CD4-positive, alpha-beta T cell (primary cell): ENCODE measurements at places on chromosomes 11 and 22. TPM values are rescaled to one million over a fixed set of nuclear protein-coding genes. Genes with fewer than 3 reads are reported as not detected.

- no peaks in the 10 kb centered on the region for H3K4me1 ChIP-seq
- no peak for DNase-seq
- no peaks in the 10 kb centered on the region for H3K36me3 ChIP-seq
- no peaks in the 10 kb centered on the region for H3K27me3 ChIP-seq
Measured at GRCh38 chr11:129493746-129494145, 118.1 kb downstream of the BARX2 start.

The CABP4 gene
- total RNA-seq = 7.5 TPM

GRCh38 chr11:83192606-83193245 lies 786 bp upstream of the ANKRD42 start:
- no peak for DNase-seq
- H3K27me3 ChIP-seq = no peaks in the 10 kb centered on the region
- H3K36me3 ChIP-seq = peaks cover 24% of the 10 kb centered on the region
- H3K4me3 ChIP-seq = peak overlapping the region; percentile 70
- H3K27ac ChIP-seq = peak overlapping the region; percentile 97

DNA sequence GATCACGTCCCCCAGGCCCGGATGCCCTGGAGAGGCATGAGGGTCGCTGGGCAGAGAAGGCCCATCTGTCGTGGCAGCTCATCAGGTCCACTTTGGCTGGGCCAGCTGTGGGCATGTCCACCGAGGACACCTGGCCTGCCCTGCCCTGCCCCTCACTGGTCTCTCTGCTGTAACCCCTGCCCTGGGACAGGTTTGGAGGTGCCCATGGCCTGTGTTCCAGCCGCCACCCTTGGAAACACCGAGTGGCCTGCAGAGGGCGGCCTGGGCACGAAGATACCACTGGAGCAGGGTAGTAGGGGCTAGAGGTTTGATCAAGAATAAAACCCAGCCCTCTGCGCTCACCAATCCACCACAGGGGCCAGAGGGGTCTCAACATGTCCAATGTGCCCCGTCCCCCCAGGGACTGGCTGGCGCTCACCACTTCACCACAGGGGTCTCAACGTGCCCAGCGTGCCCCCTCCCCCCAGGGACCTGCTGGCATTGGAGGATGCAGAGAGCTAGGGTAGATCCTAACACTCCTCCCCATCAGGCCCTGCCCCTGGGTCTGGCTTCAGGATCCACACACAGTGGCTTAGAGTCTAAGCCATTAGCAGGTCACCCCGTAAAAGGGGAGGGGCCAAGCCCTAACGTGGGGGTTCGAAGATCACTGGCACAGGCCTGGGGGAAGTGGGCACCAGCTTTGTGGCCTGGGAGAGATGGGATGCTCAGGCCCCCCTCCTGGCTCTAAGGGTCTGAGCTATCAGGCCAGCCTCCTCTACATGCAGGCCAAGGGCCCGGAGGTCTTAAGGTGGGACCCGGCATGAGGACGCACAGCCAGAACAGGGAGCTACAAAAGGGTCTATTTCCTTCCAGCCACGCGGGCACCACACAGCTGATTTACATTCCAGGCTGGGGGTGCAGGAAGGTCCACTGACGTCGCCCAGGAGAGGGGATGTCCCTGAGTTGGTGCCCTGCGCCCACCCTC lies 1.3 kb upstream of the HDAC10 start:
- peak; percentile 62 for DNase-seq
- peaks cover 43% of the 10 kb centered on the region for H3K4me1 ChIP-seq
- no peak overlapping the region for H3K27ac ChIP-seq

The KRTAP5-4 gene
- total RNA-seq = not detected

DNA sequence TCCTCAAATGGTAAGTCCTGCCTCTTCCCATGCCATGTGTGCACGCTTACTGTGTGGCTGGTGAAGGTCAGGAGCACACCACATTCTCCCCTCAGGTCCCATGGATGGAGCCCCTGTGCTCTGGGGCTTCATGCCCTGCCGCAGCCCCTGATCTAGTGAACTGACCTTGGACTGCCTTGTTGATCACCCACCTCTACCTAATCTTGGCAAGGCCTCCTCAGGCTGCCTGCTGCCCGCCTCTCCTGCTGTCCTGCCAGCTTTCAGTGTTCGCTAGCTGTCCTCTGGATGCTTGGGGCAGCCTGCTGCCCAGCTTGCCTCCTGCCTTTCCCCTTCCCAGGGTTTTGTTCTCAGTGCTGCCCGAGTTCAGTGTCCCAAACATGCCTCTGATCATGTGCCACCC lies 38.1 kb downstream of the CABIN1 start:
- no peak overlapping the region for H3K4me3 ChIP-seq
- H3K27me3 ChIP-seq = no peaks in the 10 kb centered on the region
- DNase-seq = no peak

- H3K36me3 ChIP-seq = peaks cover 47% of the 10 kb centered on the region
- no peak overlapping the region for H3K27ac ChIP-seq
- no peak overlapping the region for H3K4me3 ChIP-seq
- no peak for DNase-seq
- peaks cover 21% of the 10 kb centered on the region for H3K4me1 ChIP-seq
Measured at GRCh38 chr22:29833392-29833965, 4.6 kb downstream of the ASCC2 start.

The TMEM86A gene
- total RNA-seq = 8.0 TPM

The ZFP91 gene
- total RNA-seq = 46.7 TPM

DNA sequence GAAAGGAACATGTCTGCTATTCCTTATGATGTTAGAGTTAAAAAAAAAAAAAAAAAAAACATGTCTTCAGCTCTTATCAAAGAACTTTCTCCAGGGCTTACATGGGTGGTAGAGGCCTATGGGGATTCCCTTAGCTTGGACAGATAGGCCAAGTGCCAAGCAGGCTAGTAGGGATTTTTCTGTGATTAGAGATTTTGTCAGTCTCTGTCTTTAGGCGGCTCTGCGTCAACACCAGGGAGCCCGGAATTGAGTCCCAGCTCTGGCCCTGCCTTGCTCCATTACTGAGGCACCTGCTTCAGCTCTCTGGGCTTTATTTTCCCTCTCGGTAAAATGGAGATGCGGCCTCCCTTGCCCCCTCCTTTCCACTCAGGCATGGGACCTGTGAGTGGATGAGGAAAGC lies 13.1 kb downstream of the CRY2 start:
- no peaks in the 10 kb centered on the region for H3K4me1 ChIP-seq
- no peak overlapping the region for H3K27ac ChIP-seq
- H3K4me3 ChIP-seq = no peak overlapping the region
- no peak for DNase-seq
- no peaks in the 10 kb centered on the region for H3K27me3 ChIP-seq

- peaks cover 10% of the 10 kb centered on the region for H3K27me3 ChIP-seq
- no peak overlapping the region for H3K4me3 ChIP-seq
- H3K4me1 ChIP-seq = peaks cover 20% of the 10 kb centered on the region
- H3K27ac ChIP-seq = no peak overlapping the region
Measured at GRCh38 chr11:63765688-63766241, 2.8 kb downstream of the ZFTA start.

GRCh38 chr11:119540370-119541125 lies 117.6 kb upstream of the THY1 start:
- no peaks in the 10 kb centered on the region for H3K4me1 ChIP-seq
- H3K27ac ChIP-seq = no peak overlapping the region
- no peaks in the 10 kb centered on the region for H3K36me3 ChIP-seq
- H3K27me3 ChIP-seq = no peaks in the 10 kb centered on the region
- no peak overlapping the region for H3K4me3 ChIP-seq

DNA sequence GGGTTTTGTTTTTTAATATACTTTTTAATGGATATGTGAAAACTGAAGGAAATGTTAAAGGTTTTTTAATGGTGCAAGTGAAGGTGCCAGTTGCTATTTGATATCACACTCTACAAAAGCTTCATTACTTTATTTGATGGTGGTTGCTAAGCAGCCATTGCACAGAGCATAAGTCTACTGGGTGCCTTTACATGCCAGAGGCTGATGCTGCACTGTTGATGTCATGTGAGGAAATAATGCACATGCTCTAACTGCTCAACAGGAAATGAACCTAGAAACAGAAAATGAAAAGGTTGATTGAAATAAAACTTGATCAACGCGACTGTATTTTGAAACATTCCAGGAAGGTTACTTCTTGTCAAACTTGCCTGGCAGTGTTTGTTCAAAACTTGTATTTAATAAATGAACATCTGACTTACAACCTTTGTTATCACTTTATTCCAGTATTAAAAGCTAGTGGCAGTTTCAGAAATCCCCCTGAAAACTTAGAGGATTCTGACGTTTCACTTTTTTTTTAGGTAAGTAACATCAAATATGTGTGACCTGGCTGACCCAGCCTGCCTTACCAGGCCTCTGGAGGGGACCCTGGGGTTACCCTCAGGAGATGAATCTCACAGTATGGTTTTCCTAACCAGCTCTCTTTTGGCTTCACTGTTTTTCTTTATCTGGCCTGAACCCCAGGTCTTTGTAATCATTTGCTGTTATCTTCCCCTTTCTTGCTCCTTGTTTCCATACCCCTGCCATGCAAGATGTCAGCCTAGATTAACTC lies 2.4 kb upstream of the ATP5MG start:
- H3K36me3 ChIP-seq = peaks cover 35% of the 10 kb centered on the region
- peaks cover 49% of the 10 kb centered on the region for H3K4me1 ChIP-seq
- H3K27me3 ChIP-seq = no peaks in the 10 kb centered on the region
- H3K27ac ChIP-seq = peak overlapping the region; percentile 93
- DNase-seq = peak; percentile 34

The PHOX2A gene
- total RNA-seq = not detected

- DNase-seq = no peak
- H3K36me3 ChIP-seq = peaks cover 22% of the 10 kb centered on the region
- H3K27ac ChIP-seq = no peak overlapping the region
Measured at GRCh38 chr11:133937468-133937867, 19.3 kb downstream of the IGSF9B start.

DNA sequence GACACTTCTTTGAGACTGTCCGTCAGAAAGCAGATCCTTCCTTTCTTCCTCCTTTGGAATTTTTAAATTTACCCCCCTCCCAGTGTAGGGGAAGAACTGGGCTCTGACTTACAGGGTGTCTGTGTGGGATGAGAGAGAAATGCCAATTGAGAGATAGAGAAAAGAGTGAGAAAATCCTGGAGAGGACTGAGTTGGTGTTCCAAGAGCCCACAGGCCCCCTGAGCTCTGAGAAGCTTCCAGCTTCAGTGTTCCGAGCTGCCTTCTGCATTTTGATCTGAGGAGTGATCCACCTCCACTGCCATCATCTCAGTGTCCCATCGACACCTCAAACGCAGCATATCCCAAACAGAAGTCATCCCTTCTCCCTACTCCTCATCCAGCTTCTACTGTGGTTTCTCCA lies 70.7 kb upstream of the GRK3 start:
- no peak overlapping the region for H3K27ac ChIP-seq
- no peaks in the 10 kb centered on the region for H3K4me1 ChIP-seq
- DNase-seq = no peak
- no peaks in the 10 kb centered on the region for H3K36me3 ChIP-seq

The SREBF2 gene
- total RNA-seq = 67.2 TPM

DNA sequence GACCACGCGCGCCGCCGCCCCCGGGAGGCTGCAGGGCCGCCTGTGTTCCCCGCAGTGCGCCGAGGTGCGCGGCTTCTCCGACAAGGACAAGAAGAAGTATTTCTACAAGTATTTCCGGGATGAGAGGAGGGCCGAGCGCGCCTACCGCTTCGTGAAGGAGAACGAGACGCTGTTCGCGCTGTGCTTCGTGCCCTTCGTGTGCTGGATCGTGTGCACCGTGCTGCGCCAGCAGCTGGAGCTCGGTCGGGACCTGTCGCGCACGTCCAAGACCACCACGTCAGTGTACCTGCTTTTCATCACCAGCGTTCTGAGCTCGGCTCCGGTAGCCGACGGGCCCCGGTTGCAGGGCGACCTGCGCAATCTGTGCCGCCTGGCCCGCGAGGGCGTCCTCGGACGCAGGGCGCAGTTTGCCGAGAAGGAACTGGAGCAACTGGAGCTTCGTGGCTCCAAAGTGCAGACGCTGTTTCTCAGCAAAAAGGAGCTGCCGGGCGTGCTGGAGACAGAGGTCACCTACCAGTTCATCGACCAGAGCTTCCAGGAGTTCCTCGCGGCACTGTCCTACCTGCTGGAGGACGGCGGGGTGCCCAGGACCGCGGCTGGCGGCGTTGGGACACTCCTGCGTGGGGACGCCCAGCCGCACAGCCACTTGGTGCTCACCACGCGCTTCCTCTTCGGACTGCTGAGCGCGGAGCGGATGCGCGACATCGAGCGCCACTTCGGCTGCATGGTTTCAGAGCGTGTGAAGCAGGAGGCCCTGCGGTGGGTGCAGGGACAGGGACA lies 2.7 kb downstream of the NLRP6 start:
- H3K4me1 ChIP-seq = peaks cover 57% of the 10 kb centered on the region
- H3K36me3 ChIP-seq = no peaks in the 10 kb centered on the region
- H3K27ac ChIP-seq = no peak overlapping the region
- peak overlapping the region; percentile 53 for H3K4me3 ChIP-seq
- peaks cover 23% of the 10 kb centered on the region for H3K27me3 ChIP-seq

The KCTD14 gene
- not detected for total RNA-seq

DNA sequence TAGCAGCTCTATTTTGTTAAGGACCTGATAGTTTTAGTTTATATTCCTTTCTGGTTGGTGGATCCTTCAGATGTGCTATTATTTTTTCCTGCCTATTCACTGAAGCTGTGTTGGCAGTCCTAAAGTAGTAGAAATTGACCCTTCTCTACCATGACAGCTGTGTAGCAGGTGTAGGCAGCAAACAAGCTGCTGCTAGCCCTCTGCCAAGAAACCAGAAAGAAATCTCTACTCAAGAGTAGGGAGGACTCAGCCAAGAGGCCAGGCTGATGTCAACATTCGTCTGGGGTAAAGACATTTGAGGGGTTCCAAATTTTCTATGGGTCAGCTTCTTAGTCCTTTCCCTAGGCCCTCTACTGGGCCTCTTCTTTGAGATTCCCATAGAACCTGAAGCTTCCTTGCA lies 51.2 kb downstream of the CSTF3 start:
- H3K4me1 ChIP-seq = no peaks in the 10 kb centered on the region
- peaks cover 5% of the 10 kb centered on the region for H3K36me3 ChIP-seq
- no peak for DNase-seq

DNA sequence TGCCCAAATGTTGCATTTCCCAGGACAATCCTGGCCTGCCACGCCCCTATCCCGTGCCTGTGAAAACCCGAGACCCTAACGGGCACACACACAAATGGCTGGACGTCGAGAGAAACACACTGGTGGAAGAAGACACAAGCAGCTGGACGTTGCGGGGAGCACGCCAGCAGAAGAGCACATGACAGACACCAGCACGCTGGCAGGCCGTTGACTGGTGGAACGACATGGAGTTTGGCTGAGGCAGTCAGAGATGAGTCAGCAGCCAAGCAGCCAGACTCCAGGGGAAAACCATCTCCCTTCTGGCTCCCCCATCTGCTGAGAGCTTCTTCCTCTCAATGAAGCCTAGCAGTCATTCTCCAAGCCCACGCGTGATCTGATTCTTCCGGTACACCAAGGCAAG lies 606.7 kb upstream of the LRRC4C start:
- DNase-seq = no peak
- no peaks in the 10 kb centered on the region for H3K27me3 ChIP-seq
- no peak overlapping the region for H3K4me3 ChIP-seq
- no peak overlapping the region for H3K27ac ChIP-seq

- DNase-seq = no peak
- no peak overlapping the region for H3K27ac ChIP-seq
Measured at GRCh38 chr11:70601861-70602538, 203.7 kb downstream of the CTTN start.

GRCh38 chr22:37390075-37390474 lies 37.2 kb downstream of the ELFN2 start:
- no peaks in the 10 kb centered on the region for H3K27me3 ChIP-seq
- H3K4me1 ChIP-seq = no peaks in the 10 kb centered on the region
- H3K36me3 ChIP-seq = no peaks in the 10 kb centered on the region
- no peak for DNase-seq
